ENCODE measurements at places on chromosomes 7 and 10.

- no peaks in the 10 kb centered on the region for H3K36me3 ChIP-seq
- H3K27me3 ChIP-seq, result peaks cover 10% of the 10 kb centered on the region
- no peak overlapping the region for H3K27ac ChIP-seq
- no peak overlapping the region for H3K4me3 ChIP-seq
- DNase-seq, result peak; percentile 86
- no peaks in the 10 kb centered on the region for H3K4me1 ChIP-seq
Observed at GRCh38 chr7:71752171-71752935, 620.4 kb downstream of the GALNT17 start.

- H3K4me1 ChIP-seq, result no peaks in the 10 kb centered on the region
- H3K27me3 ChIP-seq, result no peaks in the 10 kb centered on the region
- no peak overlapping the region for H3K27ac ChIP-seq
- no peak overlapping the region for H3K4me3 ChIP-seq
Observed at GRCh38 chr10:131546086-131546810, 234.7 kb upstream of the TCERG1L start.

GRCh38 chr7:81185072-81185471 is 266.2 kb upstream of the SEMA3C start:
- DNase-seq, result no peak
- peaks cover 4% of the 10 kb centered on the region for H3K4me1 ChIP-seq
- no peak overlapping the region for H3K4me3 ChIP-seq

GRCh38 chr7:108079648-108080591 is 50.2 kb downstream of the LAMB4 start:
- H3K27ac ChIP-seq, result peak overlapping the region; percentile 92
- no peak for DNase-seq
- peaks cover 51% of the 10 kb centered on the region for H3K4me1 ChIP-seq
- peak overlapping the region; percentile 17 for H3K4me3 ChIP-seq
- H3K36me3 ChIP-seq, result peaks cover 5% of the 10 kb centered on the region
- H3K27me3 ChIP-seq, result no peaks in the 10 kb centered on the region

GRCh38 chr7:71095266-71095860 is 36.6 kb upstream of the GALNT17 start:
- DNase-seq, result no peak
- no peaks in the 10 kb centered on the region for H3K36me3 ChIP-seq
- H3K4me3 ChIP-seq, result no peak overlapping the region
- H3K4me1 ChIP-seq, result no peaks in the 10 kb centered on the region
- no peak overlapping the region for H3K27ac ChIP-seq

GRCh38 chr7:86930554-86931307 is 128.7 kb downstream of the ELAPOR2 start:
- no peak for DNase-seq
- H3K4me1 ChIP-seq, result peaks cover 5% of the 10 kb centered on the region
- no peak overlapping the region for H3K4me3 ChIP-seq
- peaks cover 28% of the 10 kb centered on the region for H3K36me3 ChIP-seq

- no peak for DNase-seq
- H3K4me3 ChIP-seq, result no peak overlapping the region
- H3K4me1 ChIP-seq, result no peaks in the 10 kb centered on the region
Observed at GRCh38 chr7:141731476-141732149, 6.5 kb upstream of the SSBP1 start.

GRCh38 chr10:26994743-26995142 is 105.6 kb downstream of the ANKRD26 start:
- no peaks in the 10 kb centered on the region for H3K27me3 ChIP-seq
- H3K27ac ChIP-seq, result no peak overlapping the region
- no peak for DNase-seq
- no peak overlapping the region for H3K4me3 ChIP-seq

Measured in osteocyte (in vitro differentiated cells).